ENCODE measurements at places on chromosomes 7 and 10.

DNA sequence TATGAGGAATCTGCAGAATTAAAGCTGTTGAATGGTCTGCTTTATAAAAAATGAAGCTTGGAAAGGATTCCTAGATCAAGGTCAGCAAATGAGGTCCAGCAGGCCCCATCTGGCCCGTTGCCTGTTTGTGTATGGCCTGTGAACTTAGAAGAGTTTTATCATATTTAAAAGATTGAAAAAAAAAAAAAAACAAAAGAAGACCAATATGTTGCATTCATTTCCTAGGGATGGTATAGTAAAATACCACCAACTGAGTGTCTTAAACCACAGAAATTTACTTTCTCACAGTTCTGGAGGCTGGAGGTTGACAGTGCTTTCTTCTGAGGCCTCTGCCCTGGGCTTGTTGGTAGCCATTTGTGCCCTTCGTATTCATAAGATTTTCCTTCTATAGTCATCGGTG lies 109.2 kb downstream of the PPP1R3A start:
- DNase-seq: no peak

DNA sequence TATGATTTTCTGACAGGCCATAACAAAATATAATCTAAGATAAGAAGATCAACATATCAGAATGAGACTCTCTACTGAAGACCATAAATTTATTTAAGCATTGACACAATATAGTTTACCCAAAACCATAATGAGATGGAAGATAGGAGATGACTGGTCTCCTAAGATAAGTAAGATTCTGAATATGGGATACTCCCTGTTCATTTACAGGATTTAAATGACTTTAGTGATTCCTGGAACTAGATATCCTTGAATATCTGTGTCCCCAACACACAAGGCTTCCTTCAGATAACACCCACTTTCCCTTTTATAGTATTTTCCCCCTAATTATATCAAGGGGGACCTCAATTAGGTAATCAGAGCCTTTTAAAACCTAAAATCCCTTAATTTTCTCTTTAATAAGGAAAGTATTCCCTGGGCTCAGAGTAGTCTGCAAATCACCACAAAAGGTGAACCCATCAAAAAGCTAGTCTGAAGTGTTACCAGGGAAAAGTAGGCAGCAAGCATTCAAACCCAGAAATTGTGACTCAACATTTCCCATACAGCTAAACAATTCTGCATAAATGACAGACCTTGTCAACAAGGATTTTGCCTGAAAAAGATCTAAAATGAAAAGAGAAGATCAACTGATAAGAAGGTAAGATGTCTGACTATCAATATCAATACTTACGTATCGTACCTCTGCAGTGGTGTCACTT lies 99.9 kb downstream of the CNOT4 start:
- no peak for DNase-seq

DNA sequence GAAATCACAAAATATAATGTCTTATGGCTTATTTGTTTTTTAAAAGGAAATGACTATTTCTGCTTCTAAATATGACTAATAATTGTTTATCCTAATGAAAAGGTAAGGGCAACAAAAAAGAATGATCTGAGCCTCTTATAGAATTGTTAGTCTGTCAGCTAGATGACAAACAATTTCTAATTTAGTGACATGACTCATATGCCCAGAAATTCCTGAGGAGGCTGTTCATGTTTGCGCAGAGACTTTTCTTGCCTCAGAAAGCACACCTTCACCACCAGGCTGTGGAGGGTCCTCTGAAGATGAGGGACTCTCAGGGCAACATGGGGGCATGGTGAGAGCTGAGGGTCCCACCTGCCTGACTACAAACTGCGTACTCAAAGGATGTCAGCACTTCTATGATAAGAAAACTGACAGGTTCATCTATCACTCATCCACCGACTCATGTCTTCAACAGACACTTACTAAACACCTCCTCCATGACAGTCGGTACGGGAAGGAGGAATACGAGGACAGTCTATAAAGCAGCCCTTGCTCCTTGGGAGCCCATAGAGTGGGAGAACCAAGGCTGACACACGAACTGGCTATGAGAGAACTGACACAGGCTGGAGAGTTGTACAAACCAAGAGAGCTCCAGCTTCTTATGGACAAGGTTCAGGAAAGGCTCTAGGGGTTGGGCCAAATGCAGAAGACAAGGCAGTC lies 102.0 kb downstream of the PKD1L1 start:
- DNase-seq: no peak

DNA sequence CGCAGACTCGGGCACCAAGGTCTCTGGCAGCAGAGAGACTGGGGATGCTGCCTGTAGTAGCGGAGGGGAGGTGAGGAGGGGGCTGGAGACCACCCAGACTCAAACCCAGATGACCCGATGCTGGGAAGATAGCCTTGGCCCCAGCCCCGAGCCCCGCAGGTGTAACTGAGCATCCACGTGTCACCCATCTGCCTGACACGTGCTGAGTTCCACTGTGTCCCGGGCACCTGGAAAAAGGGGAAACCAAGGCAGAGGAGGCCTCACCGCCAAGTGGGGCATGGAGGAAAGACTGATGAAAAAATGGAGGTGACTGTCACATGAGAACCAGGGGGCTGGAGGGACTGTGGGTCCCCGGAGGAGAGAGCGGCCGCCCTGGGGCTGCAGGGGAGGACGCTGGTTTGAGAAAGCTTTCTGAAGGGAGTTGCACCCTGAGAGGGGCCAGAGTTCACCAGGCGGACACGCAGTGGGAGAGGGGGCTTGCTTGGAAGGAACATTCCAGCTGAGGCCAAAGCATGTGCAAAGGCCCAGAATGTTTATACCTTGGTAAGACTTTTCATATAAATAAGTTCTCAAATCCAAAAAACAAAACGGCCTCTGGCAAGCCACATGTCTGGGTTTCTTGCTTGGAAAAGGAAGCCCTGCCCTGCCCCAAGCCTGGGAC lies 27.4 kb upstream of the ELN start:
- no peak for DNase-seq

DNA sequence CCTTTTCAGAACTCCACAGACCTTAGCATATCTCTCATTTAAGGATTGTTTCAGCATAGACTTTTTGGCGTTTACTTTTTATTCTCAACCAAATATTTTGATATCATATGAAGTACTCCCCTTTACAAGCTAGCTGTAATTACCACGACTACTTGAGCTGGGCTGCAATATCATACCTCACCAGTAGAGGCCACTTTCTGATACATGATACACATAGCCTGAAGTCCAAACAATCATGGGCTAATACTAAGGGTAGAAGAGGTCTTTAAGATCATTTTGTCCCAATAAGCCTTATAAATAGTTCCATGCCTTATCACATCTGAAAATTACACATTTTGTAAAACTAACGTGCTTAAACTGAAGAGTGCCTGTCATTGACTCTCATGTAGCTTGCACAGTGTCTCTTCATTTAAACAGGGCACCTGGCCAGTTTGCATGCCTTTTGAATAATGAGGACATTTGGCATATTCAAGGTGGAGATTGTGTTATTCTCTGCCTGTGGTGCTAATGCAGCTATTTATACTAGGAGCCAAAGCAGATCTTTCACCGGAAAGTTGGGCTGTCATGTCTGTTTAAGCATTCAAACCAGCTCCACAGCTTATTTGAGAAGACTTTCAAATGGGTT lies 403.7 kb upstream of the ZMIZ1 start:
- DNase-seq: peak; percentile 47

- DNase-seq: peak; percentile 83
Observed at GRCh38 chr10:6163364-6164270, 39.1 kb upstream of the PFKFB3 start.

GRCh38 chr7:155881471-155882350 lies 69.4 kb upstream of the SHH start:
- DNase-seq: no peak

- DNase-seq: no peak
Observed at GRCh38 chr10:79402951-79403350, 42.5 kb downstream of the ZCCHC24 start.

- DNase-seq: peak; percentile 54
Observed at GRCh38 chr7:126079151-126079550, 1149.5 kb upstream of the POT1 start.

DNA sequence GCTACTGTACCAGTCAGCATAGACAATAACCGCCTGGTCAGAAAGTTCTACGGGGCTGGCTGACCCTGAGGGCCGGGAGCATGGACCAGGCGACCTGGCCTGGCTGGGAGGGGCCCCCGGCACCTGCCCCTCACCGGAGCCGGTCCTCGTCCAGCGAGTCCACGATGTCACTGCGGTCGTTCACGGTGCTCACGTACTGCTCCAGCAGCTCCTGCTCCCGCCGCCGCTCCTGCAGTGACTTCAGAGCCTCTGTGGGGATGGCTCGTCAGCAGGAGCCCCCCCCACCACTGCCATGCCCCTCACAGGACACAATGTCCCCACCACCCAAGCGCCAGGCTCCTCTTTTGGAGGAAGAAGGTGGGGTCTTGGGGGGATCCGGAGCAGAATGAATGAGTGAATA lies 22.7 kb downstream of the MICALL2 start:
- no peak for DNase-seq

DNA sequence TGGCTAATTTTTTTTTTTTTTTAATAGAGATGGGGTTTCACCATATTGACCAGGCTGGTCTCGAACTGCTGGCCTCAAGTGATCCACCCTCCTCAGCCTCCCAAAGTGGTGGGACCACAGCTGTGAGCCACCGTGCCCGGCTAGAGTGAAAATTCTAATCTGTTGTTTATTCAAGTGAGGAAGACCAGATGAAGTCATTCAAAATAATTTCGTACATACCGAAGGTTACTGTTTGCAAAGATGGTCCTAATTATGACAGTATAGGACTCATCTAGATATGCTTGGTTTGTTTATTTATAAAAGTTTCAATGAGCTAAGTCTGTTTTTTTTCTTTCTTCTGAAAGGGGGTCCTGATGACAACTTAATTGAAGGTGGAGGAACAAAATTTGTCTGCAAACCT lies 376.8 kb downstream of the EXOC4 start:
- DNase-seq: no peak

- peak; percentile 95 for DNase-seq
Observed at GRCh38 chr7:2266911-2267310, 24.9 kb downstream of the NUDT1 start.

DNA sequence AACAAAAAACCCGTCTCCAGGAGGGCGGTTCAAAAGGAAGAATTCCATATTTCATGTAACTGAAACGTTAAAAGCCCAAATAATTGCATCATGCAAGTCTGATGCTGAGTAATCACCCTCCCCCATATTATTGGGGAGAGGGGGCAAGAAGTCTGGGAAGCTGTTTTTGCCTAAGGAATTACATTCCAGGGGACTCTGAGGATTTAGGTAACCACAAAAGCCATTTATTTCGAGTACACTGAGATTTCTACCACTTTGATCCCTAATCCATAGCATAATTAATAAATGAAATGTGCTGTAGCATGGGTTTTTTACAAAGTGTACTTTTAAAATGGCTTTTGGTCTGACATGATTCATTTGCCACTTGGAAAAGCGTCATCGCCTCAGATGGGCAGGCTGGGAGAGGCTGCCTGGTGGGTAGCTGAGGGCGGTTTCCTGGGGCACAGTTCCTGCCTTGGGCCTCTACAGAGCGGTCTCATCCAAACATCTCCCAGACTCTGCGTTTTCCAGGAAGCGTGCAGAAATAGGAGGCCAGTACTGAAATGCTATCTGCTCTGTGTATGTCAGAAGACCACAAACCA lies 106.5 kb downstream of the TCF7L2 start:
- no peak for DNase-seq

- no peak for DNase-seq
Observed at GRCh38 chr10:66784770-66785169, 141.1 kb upstream of the LRRTM3 start.

DNA sequence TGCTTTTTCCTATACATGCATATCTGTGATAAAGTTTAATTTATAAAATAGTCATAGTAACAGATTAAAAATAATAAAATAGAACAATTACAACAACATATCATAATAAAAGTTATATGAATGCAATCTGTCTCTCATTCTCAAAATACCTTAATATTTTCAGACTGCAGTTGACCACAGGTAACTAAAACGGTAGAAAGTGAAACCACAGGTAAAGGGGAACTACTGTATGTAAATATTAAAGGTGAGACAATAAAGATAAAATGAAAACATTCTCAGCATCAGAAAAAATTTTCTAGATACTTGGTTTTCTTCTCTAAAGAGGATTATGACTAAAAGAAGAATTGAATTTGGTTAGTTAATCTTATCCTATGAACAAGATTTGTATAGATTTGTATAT lies 6.0 kb downstream of the FKBP14 start:
- DNase-seq: no peak

DNA sequence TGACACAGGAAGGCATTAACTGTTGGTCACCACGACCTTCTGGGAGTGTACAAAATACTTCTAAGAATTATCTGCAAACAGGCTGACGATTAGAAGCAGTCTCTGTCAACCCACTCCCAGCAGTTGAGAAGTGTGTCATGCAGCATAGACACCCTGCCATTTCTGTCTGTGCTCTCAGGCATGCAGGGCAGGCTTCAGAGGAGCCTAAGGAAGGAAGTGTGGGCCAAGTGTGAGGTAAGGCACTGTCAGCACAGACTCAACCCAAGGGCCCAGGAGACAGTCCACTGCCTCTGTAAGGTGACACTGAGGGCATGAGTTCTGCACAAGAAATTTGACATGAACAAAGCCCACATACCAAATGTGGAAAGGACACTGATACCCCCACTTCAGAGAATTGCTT lies 109.0 kb upstream of the VIPR2 start:
- no peak for DNase-seq

GRCh38 chr7:2943851-2944601 lies 99.6 kb downstream of the CARD11 start:
- DNase-seq: no peak

DNA sequence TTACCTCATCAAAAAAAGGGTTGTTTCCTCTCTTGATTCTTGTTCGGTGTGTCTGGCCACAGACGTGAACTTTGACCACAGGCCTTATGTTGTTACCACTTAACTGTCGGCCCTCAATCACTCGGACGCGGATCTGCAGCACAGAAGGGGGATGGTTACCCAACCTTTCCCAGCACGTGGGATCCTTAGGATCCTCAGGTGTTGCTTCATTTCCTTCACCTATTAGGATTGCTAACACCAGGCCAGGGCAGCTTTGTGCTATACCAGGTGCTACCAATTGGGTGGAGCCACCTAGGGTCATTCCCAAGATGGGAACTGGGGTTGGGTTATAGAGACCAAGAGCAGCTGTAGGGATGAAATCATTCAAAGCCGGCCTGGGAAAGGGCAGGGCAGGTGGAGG lies 73.4 kb downstream of the MYOF start:
- DNase-seq: no peak

DNA sequence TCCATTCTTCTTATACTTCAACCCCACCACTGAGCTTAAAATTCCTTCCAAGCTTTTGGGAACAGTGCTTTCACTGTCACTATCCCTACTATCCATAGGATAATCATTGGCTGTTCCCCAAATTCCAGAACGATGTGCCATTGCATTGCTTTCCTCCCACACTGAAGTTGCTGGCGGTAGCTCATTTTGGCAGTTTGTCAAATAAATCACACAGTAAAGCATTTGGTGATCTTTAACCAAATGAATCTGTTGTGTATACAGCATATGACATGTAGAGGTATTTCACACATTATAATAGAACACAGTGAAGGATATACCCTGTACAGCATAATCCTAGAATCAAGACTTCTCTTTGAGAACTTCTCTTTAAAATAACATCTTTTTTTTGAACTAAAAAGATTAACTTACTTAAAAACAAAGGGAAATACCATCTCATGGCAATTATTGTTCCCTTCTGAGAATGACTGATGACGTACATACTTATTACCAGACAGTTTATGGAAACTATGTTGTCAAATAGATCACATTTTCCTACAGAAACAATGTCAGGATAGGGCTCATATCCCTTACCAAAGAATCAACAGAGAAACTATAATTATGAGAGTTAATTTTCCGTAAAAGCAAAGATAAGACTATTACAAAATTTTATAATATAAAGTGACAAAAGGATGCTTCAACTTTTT lies 93.6 kb downstream of the CTNNA3 start:
- DNase-seq: no peak

Data from NCI-H82 (cell line).